T-helper 2 cell treated with Interferon-gamma antibody and Interleukin-4, amounts not matched to agents 100 ng/mL and 5 ng/mL, for 36 hours (primary cell): ENCODE measurements at places on chromosomes 6 and 20. TPM values are rescaled to one million over a fixed set of nuclear protein-coding genes. Genes with fewer than 3 reads are reported as not detected.

Gene ARHGAP40
- not detected in 2 replicates for total RNA-seq

Gene RRP36
- total RNA-seq, result 70.7 and 74.8 TPM in 2 replicates

Gene PHACTR1
- total RNA-seq, result 0.11 and 0.91 TPM in 2 replicates

Gene FOXF2
- not detected in 2 replicates for total RNA-seq

Gene ANGPT4
- total RNA-seq, result not detected in 2 replicates
